ENCODE measurements at places on chromosomes 2 and 18. TPM values are rescaled to one million over a fixed set of nuclear protein-coding genes. Genes with fewer than 3 reads are reported as not detected.

- no peak for DNase-seq
Observed at GRCh38 chr18:45218436-45218835, 396.8 kb upstream of the SLC14A2 start.

Gene C1QL2
- total RNA-seq, result not detected

Gene TBR1
- total RNA-seq, result not detected

Gene PTMA
- 709 TPM for total RNA-seq

DNA sequence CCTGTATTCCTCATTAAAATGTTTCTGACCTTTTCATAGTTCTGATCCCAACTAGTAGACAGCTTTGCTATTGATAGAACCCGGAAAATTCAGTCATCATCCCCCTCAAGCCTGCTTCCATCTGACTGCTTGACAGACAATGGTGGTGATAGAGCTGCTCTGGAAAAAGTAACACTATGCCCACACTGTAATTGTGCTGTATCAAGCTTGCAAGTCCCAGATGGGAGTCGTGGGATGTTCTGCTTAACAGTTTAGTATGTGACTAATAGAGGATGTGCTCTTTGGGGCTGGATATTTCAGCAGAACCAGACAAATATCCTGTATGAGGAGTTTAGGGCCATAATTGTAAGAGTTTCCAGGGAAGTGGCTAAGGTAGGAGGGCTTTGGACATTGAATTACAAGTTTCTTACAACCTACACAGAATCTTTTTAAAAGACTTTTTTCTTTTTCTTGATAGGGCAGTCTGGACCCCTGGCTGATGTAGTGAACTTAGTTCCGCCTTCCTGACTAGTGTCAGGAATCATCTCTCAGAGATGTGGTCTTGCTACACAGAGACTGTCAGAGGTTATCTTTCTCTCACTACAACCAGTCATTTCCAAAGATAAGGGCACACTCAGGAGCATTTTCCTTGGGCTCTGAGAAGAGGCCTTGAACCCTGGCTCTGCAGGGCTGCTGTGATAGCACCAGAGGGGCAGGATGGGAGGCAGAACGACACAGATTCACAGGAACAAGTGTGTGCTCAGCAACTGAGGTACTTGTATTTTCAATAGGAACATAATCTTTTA is 158.0 kb upstream of the RBMS1 start:
- DNase-seq, result no peak

DNA sequence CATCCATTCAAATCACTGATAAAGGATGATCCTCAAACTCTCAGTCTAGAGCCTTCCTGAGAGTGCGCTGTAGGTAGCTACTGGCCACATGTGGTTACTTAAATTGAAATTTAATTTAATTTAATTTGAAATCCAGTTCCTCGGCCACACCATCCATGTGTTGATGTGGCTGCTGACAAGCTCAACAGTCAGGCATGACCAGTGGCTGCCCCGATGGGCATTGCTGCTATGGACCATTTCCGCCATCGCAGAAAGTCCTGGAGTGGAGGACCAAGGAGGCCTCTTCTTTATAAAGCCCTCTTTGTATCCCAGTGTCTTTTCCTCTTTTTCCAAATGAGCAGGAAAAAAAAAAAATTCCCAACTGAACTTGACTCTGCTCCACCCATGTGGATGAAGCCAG is 100.6 kb downstream of the HDAC4 start:
- DNase-seq, result no peak

DNA sequence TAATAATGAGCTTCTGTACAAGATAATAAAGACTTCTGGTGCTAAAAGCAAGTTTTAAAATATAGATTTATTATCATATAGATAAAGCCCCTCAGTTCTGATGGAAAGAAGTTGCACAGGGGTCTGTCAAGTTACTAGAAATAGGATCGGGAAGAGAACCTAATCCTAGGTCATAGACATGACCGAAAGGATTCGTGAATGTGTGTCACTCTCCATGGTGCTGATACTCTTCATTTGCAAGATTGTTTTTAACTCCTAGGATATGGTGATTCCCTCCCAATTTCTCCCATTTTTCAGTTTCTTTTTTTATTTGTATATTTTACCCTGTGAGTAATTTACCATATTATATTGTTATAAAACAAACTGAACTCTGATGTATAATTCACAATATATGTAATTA is 58.9 kb upstream of the CTNNA2 start:
- DNase-seq, result no peak

Gene RTP5
- not detected for total RNA-seq

Gene LRATD1
- not detected for total RNA-seq

GRCh38 chr2:45254025-45254424 is 244.8 kb upstream of the SIX2 start:
- DNase-seq, result no peak

DNA sequence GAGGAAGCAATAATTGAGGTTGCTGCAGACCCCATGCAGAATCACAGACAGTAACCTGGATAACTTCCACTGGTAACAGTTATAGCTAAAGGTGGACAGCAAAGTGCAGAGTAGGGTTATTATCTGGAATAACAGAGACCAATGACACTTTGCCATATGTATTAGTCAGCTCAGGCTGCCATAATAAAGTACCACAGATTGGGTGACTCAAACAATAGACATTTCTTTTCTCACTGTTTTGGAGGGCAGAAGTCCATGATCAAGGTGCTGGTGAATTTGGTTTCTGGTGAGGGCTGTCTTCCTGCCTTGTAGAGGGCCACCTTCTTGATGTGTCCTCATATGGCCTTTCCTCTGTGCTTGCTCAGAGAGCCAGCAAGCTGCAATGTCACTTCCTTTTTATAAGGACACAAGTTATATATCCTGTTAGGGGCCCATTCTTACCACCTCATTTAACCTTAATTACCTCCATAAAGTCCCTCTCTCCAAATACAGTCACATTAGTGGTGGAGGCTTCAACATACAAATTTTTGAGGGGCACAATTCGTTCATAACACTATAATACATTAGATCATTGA is 191.0 kb upstream of the LRP1B start:
- DNase-seq, result no peak

DNA sequence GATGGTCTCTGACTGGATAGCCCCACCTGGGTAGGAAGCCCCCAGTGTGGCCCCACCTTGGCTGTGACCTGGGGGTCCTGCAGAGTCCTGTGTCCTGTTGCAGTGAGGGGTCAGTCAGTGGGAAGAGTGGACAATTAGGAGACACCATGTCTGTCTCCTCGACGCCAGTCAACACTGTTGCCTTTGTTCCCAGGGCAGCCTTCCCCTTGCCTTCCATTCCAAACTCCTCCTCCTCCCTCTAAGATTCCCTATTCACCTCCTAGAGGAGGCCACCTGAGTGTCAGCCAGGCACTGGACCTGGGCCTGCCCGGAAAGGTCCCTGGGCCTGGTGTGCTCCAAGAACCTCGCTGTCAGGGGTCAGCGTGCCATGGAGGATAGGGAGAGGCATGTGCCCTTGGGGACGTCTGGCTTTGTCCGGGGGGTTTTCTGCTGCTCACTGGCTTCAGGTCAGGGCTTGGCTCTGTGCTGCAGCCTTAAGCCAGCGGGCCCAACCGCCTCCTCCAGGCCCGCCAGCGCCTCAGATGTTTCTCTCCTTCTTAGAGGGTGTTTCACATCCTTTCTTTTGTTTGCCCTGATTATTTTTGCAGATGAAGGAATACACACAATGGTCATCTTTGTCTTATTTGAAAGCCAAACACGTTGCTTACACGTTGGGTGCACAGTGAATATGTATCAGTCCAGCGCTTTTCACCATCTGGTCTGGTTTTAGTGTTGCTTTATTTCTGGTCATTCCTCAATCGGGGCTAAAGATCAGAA is 68.9 kb downstream of the HPCAL1 start:
- no peak for DNase-seq

- no peak for DNase-seq
Observed at GRCh38 chr2:179049203-179049545, 763 bp downstream of the CCDC141 start.

Gene FAM117B
- total RNA-seq, result 9.6 TPM

- DNase-seq, result peak; percentile 100
Observed at GRCh38 chr2:64751286-64752260, 97.9 kb upstream of the SERTAD2 start.

- DNase-seq, result no peak
Observed at GRCh38 chr18:55998071-55998522, 410.1 kb upstream of the TCF4 start.

Gene NPPC
- total RNA-seq, result not detected

Gene DCC
- total RNA-seq, result 0.24 TPM

DNA sequence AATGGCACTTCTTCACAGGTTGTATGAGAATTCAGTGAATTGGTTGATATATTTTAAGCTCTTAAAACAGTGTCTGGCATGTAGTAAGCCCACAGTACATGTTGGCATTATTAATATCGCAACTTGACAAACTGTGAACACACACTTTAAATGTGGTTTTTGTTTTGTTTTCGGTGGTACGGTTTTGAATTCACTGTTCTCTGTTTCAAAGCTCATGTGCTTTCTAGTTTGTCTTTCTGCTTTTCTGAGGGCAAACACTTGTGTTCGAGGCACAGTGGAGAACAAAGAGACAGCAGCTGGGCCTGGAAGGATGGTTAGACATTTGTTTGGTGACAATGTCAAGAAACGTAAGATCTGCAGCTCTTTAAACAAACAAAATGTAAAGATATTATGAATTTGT is 276.5 kb upstream of the MC4R start:
- DNase-seq, result no peak

DNA sequence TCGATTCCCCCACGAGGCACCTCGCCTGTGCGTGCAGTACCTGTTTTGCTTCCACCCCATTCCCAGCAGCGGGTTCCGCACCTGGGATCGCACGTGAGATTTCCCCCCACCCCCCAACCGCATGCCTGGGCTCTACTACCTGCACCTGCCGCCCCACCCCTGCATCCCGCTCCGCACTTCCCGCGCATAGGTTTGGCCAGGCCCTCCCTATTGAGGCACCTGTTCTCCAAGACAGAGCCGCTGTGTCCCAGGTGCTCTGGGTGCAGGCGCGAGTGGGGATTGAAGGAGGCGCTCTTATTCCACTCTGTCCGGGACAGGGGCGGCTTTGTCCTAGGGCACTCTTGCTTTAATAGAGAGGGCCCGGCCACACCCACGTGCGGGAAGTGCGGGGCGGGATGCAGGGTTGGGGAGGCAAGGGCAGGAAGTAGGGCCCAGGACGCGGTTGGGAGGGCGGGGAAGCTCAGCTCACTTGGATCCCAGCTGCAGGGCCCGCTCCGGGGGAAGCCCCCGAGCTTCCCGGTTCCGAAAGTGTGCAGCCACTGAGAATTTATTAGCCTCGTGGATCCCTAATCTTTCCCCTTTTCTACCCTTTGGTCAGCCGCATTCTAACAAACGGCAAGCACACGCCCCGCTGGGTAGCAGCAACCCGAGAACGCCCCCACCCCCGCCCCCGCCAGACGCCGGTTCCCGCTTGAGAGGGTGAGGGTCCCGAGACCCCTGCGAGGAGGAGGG is 670 bp upstream of the MOCOS start:
- peak; percentile 84 for DNase-seq

- no peak for DNase-seq
Observed at GRCh38 chr2:67694445-67694844, 297.3 kb downstream of the ETAA1 start.

Gene CDKL4
- 0.83 TPM for total RNA-seq

GRCh38 chr18:45280481-45281276 is 334.6 kb upstream of the SLC14A2 start:
- DNase-seq, result no peak

GRCh38 chr2:233056961-233057605 is 3.1 kb upstream of the INPP5D start:
- no peak for DNase-seq

- DNase-seq, result no peak
Observed at GRCh38 chr2:67503066-67503795, 106.1 kb downstream of the ETAA1 start.

Measured in osteocyte (in vitro differentiated cells).